Mammary epithelial cell (primary cell): ENCODE measurements at places on chromosomes 3 and 15. TPM values are rescaled to one million over a fixed set of nuclear protein-coding genes. Genes with fewer than 3 reads are reported as not detected.

The KCNMB2 gene
- total RNA-seq: not detected in 2 replicates

The THAP10 gene
- 3.0 TPM for total RNA-seq

The RNU6-1 gene
- not detected in 2 replicates for total RNA-seq

The LRTM1 gene
- total RNA-seq: not detected

The STAC gene
- 25.3 TPM for total RNA-seq

The DPPA2 gene
- total RNA-seq: not detected in 2 replicates

The P2RY14 gene
- not detected for total RNA-seq

The C15orf62 gene
- 0.21 and 0.59 TPM in 2 replicates for total RNA-seq

The TPRG1 gene
- 0.11 and 0.73 TPM in 2 replicates for total RNA-seq

The MYZAP gene
- 1.0 TPM for total RNA-seq

The TEX264 gene
- 36.0 TPM for total RNA-seq

The RYR3 gene
- total RNA-seq: under 0.01 TPM

The DAZL gene
- total RNA-seq: not detected

The RBP2 gene
- not detected in 2 replicates for total RNA-seq
